Uterine smooth muscle cell (primary cell): ENCODE measurements at places on chromosomes 3 and 15. TPM values are rescaled to one million over a fixed set of nuclear protein-coding genes. Genes with fewer than 3 reads are reported as not detected.

CYP1A2 gene
- not detected in 2 replicates for total RNA-seq

C3orf85 gene
- not detected in 2 replicates for total RNA-seq

AMT gene
- 0.50 and 0.66 TPM in 2 replicates for total RNA-seq

HIGD2B gene
- total RNA-seq: not detected in 2 replicates

TPRG1 gene
- 0.87 and 1.8 TPM in 2 replicates for total RNA-seq

SLC27A2 gene
- 0.22 and 0.50 TPM in 2 replicates for total RNA-seq

ITGA11 gene
- 2.8 and 13.0 TPM in 2 replicates for total RNA-seq

KIF9 gene
- total RNA-seq: 3.2 TPM in 2 replicates

WHAMM gene
- total RNA-seq: 4.4 and 4.6 TPM in 2 replicates

FMN1 gene
- total RNA-seq: 5.5 and 11.0 TPM in 2 replicates

PRKCI gene
- total RNA-seq: 43.2 and 55.7 TPM in 2 replicates

GALNT15 gene
- total RNA-seq: 3.4 and 4.6 TPM in 2 replicates

KCNAB1 gene
- total RNA-seq: 0.25 TPM in 1 of 2 replicates, not detected in the other
